Activated CD4-positive, alpha-beta T cell treated with anti-CD3 and anti-CD28 coated beads for 48 hours (primary cell): ENCODE measurements at places on chromosomes 5 and 9.

DNA sequence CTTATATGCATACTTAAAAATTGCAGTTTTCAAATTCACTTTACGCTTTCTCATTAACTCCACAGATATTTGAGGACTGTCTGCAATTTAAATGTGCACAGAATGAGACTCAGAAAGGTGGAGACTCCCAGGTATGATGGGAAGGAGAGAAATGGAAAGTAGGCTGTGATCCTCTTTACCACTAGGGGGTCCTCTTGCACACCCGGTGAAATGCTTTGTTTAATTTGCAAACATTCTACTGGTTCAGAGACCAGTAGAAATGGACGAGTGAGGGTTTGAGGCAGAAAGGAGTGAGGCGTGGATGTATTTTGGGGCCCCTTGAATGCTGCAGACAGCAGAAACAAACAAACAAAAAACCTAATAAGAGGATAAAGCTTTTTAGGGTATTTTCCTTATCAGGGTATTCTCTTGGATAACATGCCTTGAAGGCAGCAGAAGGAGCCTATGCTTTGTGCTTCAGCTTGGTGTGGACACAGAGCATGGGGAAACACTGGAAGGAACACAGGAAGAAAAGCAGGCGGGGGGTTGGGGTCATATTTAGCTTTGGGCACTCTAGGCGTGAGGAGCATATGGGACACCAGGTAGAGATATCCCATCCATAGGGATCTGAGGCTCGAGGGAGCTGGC lies 410.1 kb downstream of the DMRT2 start:
- peak; percentile 18 for DNase-seq

DNA sequence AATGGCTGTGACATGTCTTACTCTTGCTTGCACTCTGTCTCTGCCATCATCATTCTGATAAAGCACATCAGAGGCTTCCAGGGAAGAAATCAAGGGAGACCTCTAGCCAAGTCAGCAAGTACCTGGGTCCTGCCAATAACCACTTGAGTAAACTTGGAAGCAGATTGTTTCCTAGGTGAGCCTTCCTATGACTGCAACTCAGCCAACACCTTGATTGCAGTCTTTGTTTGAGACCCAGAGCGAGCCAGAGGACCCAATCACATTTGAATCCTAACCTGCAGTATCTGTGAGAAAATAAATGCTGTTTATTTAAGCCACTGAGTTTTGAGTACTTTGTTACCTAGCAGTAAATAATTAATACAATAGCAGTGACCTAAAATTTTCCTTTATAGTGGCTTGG lies 356.8 kb upstream of the CHD1 start:
- no peak for DNase-seq

- DNase-seq, result no peak
Observed at GRCh38 chr5:36205329-36205728, 36.4 kb downstream of the NADK2 start.

DNA sequence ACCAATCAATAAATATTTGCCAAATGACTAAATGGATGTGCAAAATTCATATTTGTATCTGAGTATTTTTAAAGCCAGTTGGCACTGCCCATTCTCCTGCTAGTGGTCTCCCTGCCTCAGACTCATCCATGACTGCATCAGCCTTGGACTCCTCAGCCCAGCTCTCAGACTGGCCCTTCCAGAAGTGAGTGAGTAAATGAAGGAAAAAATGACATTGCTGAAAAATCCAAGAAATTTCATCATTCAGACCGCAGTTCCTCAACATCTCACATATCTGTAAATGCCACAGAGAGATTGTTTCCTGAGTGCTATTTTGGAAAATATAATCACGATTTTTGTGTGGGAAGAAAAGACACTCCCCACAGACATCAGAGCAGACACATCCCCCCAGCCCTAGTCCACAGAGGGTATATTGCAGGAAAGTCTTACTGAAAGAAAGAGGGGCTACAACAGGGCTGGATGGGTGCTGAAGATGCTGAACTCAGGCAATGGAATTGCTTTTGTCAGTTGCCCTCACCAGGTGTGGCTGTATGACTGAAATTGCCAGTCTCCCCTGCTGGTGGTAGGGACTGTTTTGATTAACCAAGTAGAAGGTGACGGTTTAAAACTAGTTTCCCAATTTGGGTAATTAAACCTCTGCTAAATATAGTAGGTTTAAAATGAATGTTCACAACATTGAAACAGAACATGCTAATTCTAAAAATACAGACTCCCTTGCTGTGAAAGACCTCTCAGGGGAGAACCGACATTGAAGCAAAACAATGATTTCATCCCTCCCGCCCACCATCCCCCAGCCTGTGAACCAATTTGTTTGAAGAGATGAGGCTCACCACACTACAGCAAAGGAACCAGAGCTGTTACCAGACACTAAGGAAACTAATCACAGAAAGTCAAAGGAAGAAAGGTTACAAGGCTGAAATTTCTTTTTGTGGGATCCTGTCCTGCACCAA lies 158.8 kb downstream of the DEPDC1B start:
- DNase-seq, result no peak

DNA sequence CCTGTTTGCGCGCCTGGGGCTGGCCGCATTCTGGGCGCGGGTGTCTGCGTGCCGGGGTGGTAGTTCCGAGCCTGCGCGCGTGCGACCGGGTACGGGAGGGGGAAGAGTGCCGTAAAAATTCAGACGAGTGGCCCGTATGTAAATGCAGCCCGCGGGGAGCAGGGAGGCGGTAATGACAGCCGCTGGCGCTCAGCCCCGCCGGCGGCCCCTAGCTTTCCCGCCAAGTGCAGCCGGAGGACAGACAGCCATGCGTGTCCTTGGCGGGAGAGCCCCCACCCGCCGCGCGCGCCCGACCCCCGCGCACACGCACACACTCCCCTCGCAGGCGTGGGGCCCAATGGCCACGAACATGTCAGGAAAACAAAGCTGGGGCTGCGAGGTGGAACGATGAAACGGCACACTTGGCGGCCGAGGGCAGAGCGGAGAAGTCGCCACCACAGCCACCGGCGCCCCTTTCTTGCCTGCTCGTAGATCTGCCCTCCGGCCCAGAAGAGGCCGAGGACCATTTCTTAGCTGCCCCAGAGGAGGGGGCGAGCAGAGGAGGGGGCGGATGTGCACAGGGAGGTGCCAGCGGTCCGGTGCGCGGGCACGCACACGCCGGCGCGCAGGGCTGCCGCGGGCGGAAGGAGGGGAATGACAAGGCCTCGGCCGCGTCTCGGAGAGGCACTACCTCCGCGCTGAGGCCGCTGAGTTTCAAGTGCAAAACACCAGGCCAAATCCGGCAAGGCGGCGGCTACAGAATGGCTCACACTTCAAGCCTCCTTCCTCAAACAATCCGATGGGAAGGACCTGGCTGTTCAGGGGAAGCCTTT lies 208.4 kb downstream of the MEF2C start:
- DNase-seq, result peak; percentile 62

DNA sequence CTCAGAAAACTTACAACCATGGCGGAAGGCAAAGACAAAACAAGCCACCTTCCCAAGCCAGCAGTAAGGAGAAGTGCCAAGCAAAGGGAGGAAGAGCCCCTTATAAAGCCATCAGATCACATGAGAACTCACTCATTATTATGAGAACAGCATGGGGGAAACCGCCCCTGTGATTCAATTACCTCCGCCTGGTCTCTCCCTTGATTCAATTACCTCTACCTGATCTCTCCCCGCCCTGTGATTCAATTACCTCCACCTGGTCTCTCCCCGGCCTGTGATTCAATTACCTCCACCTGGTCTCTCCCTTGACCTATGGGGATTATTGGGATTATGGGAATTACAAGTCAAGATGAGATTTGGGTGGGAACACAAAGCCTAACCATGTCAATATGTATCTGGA lies 467.3 kb upstream of the FTMT start:
- no peak for DNase-seq

DNA sequence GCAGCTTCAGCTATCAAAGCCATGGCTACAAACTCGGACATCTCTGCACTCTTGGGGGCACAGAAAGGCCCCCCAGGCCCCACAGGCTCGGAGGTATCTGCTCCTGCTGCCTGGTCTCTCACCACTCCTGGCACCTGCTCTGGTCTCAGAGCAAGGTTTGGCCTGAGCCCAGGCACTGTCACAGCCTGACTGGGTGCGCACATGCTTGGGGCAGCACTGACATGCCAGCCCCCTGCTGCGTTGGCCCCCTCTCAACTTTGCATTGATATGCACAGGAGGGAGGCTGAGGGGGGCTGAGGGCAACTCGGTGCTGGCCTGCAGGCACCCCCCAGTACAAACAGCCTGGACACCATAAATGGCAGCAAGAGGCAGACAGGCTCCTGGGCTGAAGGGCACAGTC lies 27.1 kb upstream of the GHR start:
- DNase-seq, result no peak

- DNase-seq, result no peak
Observed at GRCh38 chr5:178131446-178131996, 707 bp downstream of the RMND5B start.

- no peak for DNase-seq
Observed at GRCh38 chr9:127451608-127451857, 223 bp downstream of the LRSAM1 start.

- no peak for DNase-seq
Observed at GRCh38 chr9:28320616-28321015, 747.3 kb upstream of the C9orf72 start.

GRCh38 chr5:24789611-24790351 lies 145.0 kb upstream of the CDH10 start:
- DNase-seq, result no peak

DNA sequence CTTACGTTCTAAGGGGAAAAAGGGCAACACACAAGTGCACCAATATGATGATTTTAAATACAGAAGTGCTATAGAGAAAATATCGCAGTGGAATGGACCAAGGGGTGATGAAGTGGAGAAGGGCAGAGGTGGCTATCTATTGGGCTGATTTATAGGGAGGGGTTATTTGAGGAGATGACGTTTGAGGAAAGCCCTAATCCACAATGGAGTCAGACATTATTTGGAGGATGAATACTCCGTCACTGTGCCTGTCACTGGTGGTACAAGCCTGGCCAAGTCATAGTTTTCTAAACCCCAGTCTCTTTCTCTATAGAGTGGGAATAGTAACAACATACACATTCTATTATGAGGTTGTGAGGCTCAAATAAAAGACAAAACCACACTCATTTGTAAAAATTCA lies 48.5 kb downstream of the MEF2C start:
- no peak for DNase-seq

GRCh38 chr5:133562554-133562953 lies 49.8 kb downstream of the FSTL4 start:
- DNase-seq, result no peak

GRCh38 chr5:6704361-6704851 lies 8.8 kb upstream of the TENT4A start:
- DNase-seq, result no peak

GRCh38 chr9:93077811-93078210 lies 18.2 kb upstream of the CARD19 start:
- no peak for DNase-seq

- DNase-seq, result no peak
Observed at GRCh38 chr5:130135506-130135905, 231.2 kb downstream of the CHSY3 start.

GRCh38 chr5:62342476-62342837 lies 36.5 kb downstream of the KIF2A start:
- no peak for DNase-seq

DNA sequence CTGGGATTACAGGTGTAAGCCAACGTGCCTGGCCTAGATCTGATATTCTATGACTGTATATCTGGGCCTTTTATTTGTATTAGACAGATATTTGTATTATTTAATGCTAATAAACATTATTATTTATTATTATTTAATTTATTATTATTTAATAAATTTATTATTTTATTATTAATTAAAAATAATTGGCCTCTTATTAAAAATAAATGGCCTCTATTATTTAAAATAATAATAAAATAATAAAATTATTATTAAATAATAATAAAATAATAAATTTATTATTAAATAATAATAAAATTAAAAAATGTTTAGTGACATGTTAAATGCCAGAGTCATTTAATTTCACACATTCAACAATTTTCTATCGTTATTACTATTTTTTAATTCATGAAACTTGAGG lies 9.8 kb upstream of the COL15A1 start:
- DNase-seq, result no peak

GRCh38 chr5:178103612-178104011 lies 9.7 kb upstream of the N4BP3 start:
- DNase-seq, result no peak

- no peak for DNase-seq
Observed at GRCh38 chr5:89320421-89321277, 437.7 kb upstream of the MEF2C start.

DNA sequence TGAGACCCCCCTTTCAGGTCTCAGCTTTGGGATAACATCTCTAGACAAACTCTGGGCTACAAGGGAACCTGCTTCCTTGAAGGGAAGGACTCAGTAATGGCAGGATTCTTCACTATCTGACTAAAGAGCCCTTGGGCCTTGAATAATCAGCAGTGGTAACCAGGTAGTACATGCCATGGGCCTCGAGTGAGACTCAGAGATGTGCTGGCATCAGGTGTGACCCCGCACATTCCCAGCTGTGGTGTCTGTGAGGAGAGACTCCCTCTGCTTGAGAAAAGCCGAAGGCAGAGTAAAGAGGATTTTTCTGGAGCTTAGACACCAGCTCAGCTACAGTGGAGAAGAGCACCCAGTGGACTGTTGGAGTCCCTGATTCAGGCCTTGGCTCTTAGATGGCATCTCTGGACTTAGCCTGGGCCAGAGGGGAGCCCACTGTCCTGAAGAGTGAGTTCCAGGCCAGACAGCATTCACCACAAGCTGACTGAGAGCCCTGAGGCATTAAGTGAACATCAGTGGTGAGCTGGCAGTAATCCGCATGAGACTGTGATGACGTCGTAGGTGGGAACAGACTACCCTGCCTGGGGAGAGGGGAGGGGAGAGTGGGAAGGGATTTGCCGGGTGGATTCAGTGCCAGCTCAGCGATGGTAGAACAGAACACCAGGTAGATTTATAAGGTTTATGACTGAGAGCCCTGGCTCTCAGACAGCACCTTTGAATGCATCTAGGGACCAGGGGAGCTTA lies 5.3 kb upstream of the ZNF782 start:
- DNase-seq, result no peak

- no peak for DNase-seq
Observed at GRCh38 chr5:76689321-76690036, 26.4 kb upstream of the F2R start.

- DNase-seq, result no peak
Observed at GRCh38 chr9:78541868-78542443, 245.0 kb downstream of the PSAT1 start.

- no peak for DNase-seq
Observed at GRCh38 chr5:56350597-56351170, 117.6 kb upstream of the ANKRD55 start.

- no peak for DNase-seq
Observed at GRCh38 chr5:109987355-109987754, 297.6 kb downstream of the MAN2A1 start.

DNA sequence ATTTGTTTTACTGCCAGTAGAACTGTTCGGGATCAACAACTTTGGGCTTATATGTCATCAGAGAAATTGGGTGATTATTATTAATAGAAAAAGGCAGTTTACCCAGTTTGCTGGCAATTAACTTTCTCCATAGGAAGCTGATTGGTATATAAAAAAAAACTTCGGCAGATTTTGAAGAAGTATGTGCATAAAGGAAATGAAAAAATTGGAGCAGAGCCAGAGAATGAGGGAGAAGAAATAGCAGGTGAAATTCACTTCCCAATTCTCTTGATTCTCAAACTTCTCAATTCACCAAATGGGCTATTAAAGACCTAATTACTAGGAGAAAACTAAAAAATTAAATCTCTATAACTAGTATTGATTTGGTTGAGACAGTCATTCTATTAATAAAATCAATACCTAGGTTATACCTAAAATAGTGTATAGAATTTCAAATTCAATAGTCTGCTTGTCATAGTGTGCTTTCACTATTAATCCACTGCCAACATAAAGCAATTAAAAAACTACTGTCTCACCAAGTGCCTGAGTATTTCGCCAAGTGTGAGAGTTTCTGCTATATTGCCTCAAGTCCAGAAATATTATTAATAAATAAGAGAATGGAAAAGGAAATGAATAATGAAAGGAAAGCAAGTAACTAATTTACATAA lies 47.5 kb downstream of the STX17 start:
- DNase-seq, result no peak
